ENCODE measurements at places on chromosomes 5 and 9.

DNA sequence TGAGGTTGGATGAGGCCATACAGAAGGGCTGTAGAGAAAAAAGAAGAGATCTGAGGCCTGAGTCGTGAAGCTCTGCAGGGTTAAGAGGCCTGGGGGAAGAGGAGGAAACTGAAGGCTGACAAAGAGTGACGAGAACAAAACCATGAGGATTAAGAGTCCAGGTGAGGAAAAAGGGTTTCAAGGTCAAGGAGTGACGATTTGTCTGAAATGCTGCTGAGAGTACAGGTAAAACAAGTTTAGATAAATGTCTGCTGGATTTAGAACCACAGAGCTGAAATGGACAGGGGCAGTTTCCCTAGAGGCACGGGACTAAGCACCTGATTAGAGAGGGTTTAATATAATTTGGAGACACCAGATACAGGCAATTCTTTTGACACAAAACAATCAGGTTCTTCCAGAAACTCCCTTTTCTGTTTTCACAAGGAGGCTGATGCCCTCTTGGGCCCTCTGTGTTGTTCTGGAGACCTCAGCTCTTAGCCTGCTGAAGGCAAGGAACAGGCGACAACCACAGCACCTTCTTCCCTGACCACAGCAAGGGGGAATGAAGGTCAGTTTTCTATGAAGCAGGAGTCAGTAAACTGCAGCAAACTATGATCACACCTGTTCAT, 14.6 kb upstream of the GCNT1 start:
- no peak for DNase-seq

- DNase-seq = no peak
Observed at GRCh38 chr9:129910628-129911567, 75.6 kb downstream of the USP20 start.

DNA sequence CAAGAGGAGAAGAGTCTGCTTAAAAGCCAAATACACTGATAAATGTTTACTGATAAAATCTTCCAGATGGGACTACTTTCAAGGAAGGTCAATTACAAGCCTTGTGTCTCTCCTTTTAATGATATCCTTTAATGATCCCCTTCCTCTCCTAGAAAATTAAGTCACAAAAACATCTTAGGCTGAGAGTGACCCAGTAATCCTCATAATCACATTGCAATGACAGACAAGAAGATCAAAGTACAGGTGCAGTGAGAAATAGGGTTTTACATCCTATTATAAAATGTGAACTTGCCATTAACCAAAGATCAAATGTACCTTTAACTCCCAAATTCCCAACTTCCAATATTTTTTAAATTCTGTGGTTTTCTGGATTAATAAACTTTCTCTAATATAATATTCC, 514.8 kb downstream of the RAB3C start:
- DNase-seq = no peak

GRCh38 chr5:41983284-41983683, 58.2 kb downstream of the FBXO4 start:
- no peak for DNase-seq

- DNase-seq = no peak
Observed at GRCh38 chr5:10509575-10509974, 54.3 kb upstream of the ANKRD33B start.

GRCh38 chr9:114384341-114384740, 3.4 kb downstream of the AKNA start:
- no peak for DNase-seq

DNA sequence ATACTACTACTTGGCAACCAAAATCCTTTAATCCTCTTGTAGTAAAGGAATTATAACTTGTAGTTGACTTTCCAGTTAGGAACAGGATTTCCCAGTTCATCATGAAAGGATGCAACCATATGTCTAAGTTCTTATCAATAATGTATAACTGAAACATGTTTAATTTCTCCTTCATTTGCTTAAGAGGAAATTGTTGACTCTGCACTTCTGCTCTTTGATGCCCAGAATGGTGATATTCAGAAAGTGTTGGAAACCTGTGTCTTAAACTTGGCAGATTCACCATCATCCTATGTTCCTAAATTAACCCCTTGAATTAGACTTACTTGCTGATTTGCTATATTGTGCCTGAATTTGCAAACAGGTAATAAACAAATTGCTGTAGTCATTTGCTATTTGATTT, 201.5 kb downstream of the PTPRD start:
- DNase-seq = no peak
